ENCODE measurements at places on chromosomes 4 and X.

- no peak for DNase-seq
These were observed 19.6 kb upstream of the CXCL5 start for GRCh38 chr4:74018116-74018515.

DNA sequence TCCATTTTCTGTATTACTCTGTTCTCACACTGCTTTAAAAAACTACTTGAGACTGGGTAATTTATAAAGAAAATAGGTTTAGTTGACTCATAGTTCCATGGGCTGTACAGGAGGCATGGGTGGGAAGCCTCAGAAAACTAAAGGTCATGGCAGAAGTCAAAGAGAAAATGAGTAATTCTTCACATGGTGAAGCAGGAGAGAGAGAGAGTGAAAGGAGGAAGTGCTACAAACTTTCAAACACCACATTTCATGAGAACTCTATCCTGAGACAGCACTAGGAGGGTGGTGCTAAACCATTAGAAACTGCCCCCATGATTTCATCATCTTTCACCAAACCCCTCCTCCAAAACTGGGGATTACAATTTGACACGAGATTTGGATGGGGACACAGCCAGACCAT lies 108.0 kb upstream of the PBDC1 start:
- DNase-seq, result no peak

- no peak for DNase-seq
These were observed 49.3 kb upstream of the SLC7A11 start for GRCh38 chr4:138291431-138291830.

GRCh38 chrX:70044541-70045245 lies 5.0 kb downstream of the AWAT2 start:
- DNase-seq, result no peak

- DNase-seq, result no peak
These were observed 804.3 kb downstream of the FSTL5 start for GRCh38 chr4:161359491-161359890.

- no peak for DNase-seq
These were observed 856.6 kb downstream of the GLUD2 start for GRCh38 chrX:121903961-121904360.

- DNase-seq, result no peak
These were observed 1.7 kb downstream of the GPRIN3 start for GRCh38 chr4:89305712-89306437.

DNA sequence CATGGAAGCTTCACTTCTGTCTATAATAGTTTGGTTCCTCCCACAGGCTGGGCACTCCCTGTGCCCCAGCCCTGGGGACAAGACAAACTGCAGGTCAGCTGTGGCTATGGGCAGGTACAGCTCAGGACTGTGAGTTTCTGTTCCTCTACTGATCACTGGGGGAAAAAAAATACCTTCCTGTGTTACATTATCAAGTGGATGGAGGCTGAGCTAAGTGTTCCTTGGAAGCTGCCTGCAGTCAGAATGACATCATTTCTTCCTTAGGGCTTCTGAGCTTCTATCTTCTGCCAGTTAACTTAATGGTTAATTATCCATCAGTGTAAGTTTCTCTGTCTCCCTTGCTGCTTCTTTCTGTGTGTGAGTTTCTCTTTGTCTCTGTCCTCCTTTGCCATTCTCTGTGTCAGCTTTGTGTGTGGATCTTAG lies 4.6 kb downstream of the RAB33A start:
- no peak for DNase-seq
